ENCODE measurements at places on chromosomes 4 and X. TPM values are rescaled to one million over a fixed set of nuclear protein-coding genes. Genes with fewer than 3 reads are reported as not detected.

GRCh38 chrX:134999469-134999868 is 8.7 kb downstream of the SMIM10 start:
- DNase-seq: no peak

The ADGRG4 gene
- total RNA-seq: not detected

GRCh38 chr4:174119051-174119450 is 164.4 kb downstream of the FBXO8 start:
- DNase-seq: no peak

DNA sequence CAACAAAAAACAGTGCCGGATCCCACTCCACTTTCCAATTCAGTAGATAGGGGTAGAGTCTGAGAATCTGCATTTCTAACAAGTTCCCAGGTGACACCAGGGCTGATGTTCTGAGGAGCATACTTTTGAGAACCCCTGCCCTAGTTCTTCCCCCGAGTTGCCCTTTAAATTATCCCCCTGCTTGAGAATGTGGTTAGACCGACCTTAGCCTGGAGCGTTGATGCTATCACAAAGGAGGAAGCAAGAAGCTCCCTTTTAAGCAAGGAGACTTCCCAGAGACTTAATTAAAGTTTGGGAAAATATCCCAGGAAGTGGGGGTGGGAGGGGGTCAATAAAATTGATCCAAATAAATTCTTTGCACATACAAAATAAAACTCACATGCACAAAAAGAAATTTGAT is 485.9 kb downstream of the SMARCA1 start:
- no peak for DNase-seq

DNA sequence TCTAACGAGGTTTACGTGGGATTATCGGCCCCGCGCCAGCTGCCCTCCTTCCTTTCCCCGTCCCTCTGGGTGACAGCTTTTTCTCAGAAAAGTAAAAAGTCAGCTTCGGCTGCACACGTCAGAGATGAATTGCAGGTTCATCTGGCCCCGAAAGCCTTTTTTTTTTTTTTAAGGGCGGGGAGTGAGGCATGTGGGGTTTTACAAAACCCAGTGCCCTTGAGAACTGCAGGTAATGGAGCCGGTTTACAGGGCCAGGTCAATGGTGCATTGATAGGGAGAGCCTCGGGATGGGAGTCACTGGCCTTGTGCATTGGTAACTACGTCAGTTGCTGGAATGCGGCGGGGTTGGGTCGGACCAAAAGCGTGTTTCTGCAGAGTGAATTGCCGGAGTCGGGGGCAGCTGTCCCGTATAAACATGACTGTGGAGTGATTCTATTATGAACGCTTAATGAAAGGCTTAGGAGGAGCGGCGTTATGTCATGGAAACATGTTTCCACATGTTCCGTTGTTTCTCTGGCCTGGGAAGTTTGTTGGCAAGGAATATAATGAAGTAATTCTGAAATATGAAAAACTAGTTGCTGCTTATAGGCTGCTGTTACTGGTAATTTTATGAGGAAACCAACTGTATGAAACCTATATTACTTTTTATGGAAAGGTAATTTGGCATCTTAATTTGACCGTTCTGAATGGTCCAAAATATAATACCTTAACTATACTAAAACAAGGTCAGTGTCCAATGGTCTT is 1.1 kb downstream of the HSPA4L start:
- DNase-seq: no peak

The NFKB1 gene
- total RNA-seq: 35.1 TPM

The ANXA3 gene
- total RNA-seq: 354 TPM

DNA sequence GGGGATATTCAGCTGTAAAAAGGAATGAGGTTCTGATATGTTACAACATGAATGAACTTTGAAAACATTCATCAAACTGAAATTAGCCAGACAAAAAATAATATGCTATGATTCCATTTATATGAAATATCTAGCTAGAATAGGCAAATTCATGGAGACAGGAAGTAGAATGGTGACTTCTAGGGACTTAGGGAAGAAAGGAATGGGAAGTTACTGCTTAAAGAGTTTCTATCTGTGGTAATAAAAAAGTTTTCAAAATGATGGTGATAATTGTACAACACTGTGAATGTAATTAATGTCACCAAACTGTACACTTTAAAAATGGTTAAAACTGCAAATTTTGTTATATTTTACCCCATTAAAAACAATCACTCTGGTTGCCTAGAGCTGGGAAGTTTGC is 30.2 kb downstream of the SMIM14 start:
- DNase-seq: no peak

DNA sequence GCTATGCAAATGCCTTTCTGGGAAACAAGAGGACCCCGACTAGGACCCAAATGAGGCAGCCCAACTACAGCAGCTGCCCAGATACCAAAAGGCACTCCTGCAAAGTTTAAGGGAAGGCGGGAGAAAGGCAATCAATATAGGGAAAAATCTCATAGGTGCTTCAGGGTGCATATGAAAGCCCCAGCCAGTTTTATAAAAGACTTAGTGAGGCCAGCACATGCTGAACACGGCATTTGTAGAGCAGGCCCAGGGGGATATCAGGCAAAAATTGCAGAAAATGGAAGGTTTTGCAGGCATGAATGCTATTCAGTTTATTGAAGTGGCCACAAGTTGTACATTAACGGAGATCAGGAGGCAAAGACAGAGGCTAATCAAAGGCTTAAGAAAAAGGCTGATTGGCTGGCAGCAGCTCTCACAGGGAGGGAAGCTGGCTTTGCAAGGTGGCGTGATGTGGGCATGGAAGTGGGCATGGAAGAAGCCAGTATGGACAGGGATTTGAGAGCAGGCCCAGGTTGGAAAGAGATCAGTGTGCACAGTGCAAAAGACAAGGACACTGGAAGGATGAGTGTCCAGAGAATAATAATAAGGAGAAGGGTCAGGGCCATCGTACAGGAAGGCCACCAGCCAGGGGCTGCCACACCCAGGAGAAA is 37.7 kb upstream of the UGT2B7 start:
- no peak for DNase-seq

DNA sequence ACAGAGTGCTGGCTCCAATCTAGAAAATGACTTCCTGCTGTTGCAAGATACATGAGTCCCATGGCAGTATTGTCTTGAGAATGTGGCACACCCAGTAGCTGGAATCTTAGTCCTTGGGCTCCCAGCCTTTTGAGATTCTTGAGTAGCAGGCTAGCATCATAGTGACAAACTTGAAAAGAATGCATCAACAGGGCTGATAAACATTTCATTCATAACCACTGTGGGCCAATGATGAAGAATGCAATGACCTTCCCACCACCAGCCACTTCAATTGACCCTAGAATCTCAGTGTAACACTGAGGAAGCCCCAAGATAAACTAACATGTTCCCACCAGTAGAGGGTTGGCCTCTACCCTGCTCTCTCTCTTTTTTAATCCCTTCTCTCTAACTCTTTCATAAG is 329.3 kb downstream of the GBA3 start:
- peak; percentile 88 for DNase-seq

The NPNT gene
- 15.4 TPM for total RNA-seq
